ENCODE measurements at places on chromosomes 1 and 21.

DNA sequence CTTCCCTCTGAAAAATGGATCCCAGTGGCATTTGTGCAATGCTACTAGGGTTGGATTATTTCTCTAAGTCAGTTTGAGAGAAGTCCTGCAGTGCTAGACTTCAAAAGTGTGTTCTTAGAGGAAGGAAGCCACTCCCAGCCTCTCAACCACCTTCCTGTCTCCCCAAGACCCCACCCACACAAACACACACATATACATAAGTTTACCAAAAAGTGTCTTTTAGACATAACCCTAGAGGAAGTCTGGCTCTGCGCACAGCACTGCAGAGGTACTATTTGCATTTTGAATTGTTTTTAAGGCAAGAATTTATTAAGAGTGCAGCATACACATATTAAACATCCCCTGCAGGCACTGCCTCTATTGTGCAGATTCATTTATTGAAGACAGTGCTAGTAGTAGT is 127.3 kb downstream of the HHIPL2 start:
- DNase-seq, result no peak

GRCh38 chr1:179952186-179952585 is 2.4 kb upstream of the CEP350 start:
- no peak for DNase-seq

- DNase-seq, result no peak
Observed at GRCh38 chr1:173934440-173934839, 17.3 kb upstream of the SERPINC1 start.

- no peak for DNase-seq
Observed at GRCh38 chr1:234963904-234964702, 164.5 kb downstream of the TOMM20 start.

- no peak for DNase-seq
Observed at GRCh38 chr1:50553921-50554320, 130.7 kb upstream of the DMRTA2 start.

DNA sequence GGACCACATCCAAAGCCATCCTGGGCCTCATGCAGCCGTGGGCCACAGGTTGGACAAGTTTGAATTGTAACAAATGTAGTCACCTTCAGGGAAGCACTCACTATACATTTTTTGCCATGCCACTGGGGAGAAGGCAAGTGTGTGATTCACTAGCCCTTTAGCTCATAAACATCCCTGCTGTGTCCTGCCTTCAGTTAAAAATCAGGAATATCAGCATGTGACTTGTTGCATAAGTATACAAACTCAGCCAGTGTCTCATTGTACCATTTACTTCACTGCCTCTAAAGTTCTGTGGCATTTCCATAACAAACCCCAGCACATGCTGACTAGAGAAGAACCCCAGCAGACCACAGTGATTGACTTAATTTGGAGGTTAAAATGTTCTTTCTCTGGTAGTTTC is 142.0 kb upstream of the C1orf105 start:
- no peak for DNase-seq

DNA sequence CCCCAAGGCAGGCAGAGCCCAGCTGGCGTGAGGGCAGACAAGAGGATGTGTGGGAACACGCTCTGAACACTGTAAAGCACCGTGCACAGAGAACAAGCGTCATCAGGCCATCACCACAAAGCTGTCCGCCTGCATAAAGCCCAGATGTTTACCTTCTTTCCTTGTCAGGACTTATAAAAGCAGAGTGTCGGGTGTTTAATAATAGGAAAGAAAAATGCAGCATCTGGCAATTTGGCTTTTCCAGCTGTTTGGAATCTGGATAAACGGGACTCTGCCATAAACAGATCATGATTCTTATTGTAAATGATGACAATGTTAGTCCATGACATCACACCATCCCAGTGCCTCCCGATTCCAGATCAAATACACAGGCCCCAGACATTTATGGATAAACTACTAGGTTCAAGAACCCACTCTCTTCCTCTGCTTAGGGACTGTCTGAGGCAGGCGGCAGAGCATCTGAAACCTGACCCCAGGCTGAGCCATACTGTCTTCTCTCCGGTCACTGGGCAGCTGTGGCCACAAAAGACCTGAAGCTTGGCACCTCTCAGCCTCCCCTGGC is 4.2 kb downstream of the GLIS1 start:
- peak; percentile 7 for DNase-seq

DNA sequence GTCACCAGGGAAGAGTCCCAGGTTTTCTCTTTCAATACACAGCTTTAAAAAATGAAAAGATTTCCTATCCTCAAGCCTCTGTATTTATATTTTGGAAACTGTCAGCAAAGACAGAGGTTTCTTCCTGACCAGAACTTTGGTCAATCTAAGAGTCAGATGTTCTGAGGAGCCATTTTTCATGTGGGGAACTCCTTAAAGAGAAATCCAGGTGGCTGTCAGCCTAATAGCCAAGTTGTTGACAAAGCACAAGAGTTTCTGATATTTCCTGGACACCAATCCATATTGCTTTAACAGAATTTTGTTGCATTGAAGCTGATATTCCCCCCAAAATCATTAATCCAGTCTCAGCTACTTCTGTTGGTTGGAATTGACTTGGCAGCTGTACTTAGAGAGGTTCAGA is 318.6 kb upstream of the NFIA start:
- DNase-seq, result no peak

DNA sequence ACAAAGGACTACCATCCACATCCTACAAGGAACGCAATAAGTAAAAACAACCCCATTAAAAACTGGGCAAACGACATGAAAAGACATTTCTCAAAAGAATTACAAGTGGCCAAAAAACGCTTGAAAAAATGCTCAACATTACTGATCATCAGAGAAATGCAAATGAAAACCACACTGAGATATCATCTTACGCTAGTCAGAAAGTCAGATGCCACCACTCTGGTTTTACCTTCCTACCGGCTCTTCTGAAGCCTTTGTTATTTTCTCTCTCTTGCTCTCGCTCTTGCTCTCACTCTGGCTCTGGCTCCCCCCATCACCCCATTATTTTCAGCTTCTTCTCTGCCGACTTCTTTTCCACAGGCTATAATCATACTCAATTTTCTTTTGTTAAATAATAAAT is 38.8 kb downstream of the VPS45 start:
- DNase-seq, result no peak

DNA sequence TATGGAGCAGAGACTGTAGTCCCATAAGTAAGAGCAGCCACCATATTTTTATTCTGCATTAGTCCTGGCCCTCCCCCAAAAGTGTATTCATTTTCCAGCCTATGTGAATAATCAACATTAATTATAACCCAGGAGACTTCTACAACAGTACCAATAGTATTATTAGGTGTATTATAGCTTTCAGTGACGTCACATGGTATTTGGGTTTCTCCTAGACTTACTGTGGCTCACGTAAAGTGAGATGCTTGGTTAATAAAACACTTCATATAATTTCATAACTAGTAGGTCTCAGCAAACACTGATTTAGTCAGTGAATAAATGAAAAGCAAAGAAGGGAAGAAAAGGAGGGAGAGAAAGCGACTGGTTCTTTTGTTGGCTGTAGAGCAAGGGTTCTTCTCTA is 86.2 kb downstream of the ZP4 start:
- no peak for DNase-seq

GRCh38 chr1:228020686-228021354 is 14.0 kb downstream of the WNT3A start:
- DNase-seq, result no peak

- DNase-seq, result no peak
Observed at GRCh38 chr1:201639391-201639790, 100.5 kb downstream of the NAV1 start.

DNA sequence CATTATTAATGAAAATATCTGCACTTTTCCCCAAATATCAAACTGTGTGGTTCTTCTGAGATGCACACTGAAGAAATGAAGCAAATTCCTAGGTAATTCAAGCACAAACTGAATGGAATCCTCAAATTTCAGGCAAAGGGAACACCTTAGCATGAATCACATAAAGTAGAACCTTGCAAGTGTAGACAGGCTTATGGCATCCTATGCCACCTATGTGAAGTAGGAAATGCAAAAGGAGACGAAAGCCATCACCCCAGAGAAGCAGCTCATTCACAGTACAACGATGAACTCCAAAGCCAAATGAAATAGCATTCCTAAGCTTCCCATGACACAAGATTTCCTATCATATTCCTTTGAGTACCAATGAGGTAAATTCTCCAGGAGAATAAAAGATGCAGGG is 461.2 kb upstream of the RUNX1 start:
- DNase-seq, result no peak

GRCh38 chr1:56222914-56223540 is 356.3 kb downstream of the PLPP3 start:
- DNase-seq, result no peak

DNA sequence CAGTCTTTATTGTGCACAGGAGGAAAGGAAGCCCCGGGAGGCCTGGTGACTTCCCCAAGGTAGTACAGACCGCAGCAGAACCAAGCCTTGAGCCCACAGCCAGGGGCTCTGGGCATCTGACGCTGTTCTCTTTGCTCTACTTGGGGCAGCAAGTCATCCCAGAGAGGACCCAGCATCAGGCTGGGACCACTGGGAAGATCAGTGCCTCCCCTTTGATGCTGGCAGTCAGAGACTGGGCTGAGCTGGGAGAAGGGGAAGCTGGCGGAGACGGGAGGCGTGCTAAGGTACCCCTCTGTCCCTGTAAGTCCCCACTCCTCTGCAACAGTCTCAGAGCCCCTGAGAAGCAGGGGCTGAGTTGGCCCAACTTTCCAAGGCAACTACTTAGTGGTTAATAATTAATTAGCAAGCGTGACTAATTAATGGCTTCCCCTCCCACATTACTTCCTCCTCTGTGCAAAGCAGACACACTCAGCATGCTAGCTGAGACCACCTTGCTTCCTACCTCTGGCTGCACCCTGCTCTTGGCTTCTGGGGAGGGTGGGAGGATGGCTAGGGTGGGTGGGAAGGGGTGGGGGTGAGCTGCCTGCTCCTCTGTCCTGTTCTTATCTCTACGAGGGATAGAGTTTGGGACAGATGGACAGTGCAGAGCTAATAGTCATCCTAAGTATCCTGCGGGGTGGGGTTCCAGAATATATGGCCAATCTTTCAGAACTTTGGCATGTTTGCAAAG is 1.3 kb downstream of the INAVA start:
- DNase-seq, result no peak

GRCh38 chr1:245084551-245084950 is 70.2 kb upstream of the KIF26B start:
- no peak for DNase-seq

- DNase-seq, result no peak
Observed at GRCh38 chr1:8754993-8755392, 62.4 kb downstream of the RERE start.

GRCh38 chr1:53344921-53345838 is 17.3 kb upstream of the LRP8 start:
- DNase-seq, result no peak

DNA sequence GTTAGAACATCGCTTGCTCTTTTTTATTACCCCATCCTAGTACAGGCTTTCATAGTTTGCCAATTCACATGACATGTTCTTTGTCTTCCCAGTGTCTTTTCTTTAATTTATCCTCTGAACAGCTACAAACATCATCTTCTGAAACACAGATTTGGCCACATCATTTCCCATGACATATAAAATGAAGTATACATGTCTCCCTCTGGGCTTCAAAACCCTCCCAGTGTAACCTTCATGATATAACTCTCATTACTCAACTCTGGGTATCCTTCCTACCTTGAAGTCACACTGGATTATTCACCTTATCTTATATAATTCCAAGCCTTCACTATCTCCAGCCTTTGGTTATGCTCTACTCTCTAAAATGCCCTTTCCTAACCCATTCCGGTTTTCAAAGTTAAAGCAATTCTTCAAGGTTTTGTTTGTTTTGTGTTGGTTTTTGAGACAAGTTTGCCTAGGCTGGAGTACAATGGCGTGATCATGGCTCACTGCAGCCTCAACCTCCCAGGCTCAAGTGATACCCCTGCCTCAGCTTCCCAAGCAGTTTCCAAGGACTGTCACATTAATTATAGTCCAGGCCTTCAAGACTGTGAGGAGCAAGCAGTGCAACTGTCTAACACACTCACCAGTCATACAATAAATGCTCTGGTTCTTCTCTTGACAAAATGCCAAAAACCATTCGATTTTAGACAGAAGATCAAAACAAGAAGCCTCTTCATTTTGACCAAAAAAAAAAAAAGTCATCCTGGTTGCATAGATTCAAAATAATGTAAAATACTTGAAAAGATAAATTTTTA is 5.8 kb downstream of the RGS1 start:
- no peak for DNase-seq

- DNase-seq, result peak; percentile 57
Observed at GRCh38 chr1:43368646-43369020, 822 bp upstream of the ELOVL1 start.

DNA sequence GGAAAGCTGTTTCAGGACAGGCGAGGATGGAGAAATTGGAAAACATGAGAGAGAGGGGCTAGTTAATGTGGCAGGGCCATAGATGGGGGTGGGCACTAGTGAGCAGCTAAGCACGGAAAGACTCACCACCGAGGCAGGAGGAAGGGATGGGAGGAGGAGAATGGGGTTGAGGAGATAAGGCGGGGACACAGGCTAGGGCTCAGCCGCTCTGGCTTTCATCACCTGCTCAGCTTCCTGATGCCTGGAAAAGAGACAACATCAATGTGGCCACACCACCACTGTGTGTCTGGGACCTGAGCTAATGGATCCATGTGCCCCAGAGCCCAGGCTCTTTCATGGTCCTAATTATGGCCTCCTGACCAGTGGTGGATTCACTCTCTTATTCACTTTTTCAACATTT is 27.6 kb downstream of the PMVK start:
- no peak for DNase-seq

DNA sequence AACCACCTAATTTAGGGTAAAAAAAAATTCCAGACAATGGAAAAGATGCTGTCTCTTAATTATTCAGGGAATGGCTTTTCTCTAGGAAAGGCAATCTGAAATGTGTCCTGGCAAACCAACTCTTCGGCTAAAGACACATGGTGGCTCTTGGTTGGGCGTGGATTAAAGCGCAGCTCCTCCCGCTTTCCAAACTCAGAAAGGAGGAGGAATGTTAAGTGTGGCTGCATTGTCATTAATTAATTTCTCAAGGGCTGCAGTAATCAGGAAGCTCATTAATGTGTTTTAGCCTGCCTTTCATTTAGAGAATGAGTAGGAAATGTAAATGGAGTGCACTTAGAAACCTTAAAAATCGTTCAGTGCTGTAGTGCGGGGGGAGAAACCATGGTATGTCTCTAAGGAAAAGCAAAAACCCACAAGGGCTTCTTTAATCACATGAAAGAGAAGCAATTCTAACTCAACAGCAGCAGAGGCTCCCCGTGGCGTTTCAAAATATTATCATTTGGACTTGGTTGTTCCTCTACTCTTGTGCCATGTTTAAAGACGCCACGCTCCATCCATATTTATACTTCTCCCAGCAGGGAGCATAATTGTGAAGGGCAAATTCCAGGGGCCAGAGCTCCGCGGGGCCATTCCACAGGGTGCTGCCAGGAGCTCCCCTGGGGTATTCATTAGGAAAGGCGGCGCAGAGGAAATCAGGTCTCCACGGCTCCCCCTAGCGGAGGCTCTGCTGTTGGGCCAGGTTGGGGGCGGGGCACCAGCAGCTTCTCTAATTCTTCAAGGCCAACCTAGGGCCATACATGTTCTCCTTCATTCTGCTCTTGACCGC is 91.9 kb upstream of the SSX2IP start:
- DNase-seq, result no peak

- DNase-seq, result no peak
Observed at GRCh38 chr1:208344202-208344857, 100.1 kb upstream of the PLXNA2 start.

- no peak for DNase-seq
Observed at GRCh38 chr1:16924216-16924918, 2.6 kb downstream of the CROCC start.

Measured in NCI-H510A (cell line).